Left renal pelvis (tissue), 4 donors: ENCODE measurements at places on chromosomes 2 and 18.

GRCh38 chr2:165530-165929 lies 98.3 kb downstream of the SH3YL1 start:
- no peak for DNase-seq

DNA sequence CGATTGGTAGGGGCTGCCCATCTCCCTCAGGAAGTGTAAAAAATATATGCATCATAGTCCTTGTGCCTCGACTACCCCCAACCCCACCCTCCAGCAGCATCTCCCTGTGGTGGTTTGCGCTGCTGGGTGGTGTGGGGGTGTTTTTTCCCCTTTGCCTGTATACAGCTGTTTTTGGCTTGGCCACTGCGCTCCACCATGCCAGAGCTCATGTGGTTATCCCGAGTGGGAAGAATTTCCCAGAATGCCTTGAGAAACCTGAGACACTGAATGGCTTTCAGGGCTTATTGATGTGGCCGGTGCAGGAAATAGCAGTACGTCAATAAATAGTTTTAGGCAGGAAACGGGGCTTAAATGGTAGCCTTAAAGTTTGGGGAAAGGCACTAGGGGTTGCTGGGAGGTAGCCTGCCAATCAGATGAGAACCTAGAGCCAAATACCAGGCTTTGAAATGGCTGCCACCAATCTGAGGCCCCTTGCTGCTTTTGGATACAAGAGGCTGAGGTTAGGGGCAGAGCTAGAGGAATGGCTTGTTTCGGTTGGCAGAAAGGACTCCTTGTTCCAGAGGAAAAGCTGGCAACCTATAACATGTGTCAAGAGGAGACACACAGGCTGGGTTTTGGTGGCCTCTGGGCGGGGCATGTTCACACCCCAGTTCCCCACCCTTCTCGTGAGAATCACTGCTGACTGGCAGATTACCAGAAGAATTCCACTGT lies 144.1 kb downstream of the SMAD7 start:
- DNase-seq, result no peak

- no peak for DNase-seq
Measured at GRCh38 chr18:49052891-49053644, 102.3 kb upstream of the SMAD7 start.

GRCh38 chr18:53380063-53380639 lies 844.3 kb downstream of the MBD2 start:
- no peak for DNase-seq

DNA sequence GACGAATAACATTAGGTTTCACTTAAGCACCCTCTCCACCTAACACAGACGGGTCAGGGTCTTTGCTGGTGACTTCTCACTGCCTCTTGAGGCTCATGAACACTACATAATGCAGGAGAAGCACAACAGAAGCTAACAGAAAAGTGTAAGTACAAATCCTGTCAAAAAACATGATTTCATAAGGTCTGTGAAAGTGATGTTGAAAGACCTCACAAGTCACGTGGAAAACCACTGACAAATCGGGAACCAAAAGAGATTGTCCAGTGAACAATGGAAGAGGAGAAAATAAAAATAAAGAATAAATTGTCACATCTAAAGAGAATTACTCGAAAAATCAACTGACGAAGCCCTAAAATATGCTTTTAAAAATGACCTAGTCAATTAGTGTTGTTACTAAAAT lies 14.0 kb downstream of the PSD4 start:
- DNase-seq, result no peak

GRCh38 chr2:150686391-150686790 lies 198.9 kb upstream of the RND3 start:
- DNase-seq, result no peak
